IPS-NIHi11 (cell line): ENCODE measurements at places on chromosomes 3 and 15.

GRCh38 chr3:116852803-116853202 lies 143.2 kb downstream of the TUSC7 start:
- no peak for DNase-seq

DNA sequence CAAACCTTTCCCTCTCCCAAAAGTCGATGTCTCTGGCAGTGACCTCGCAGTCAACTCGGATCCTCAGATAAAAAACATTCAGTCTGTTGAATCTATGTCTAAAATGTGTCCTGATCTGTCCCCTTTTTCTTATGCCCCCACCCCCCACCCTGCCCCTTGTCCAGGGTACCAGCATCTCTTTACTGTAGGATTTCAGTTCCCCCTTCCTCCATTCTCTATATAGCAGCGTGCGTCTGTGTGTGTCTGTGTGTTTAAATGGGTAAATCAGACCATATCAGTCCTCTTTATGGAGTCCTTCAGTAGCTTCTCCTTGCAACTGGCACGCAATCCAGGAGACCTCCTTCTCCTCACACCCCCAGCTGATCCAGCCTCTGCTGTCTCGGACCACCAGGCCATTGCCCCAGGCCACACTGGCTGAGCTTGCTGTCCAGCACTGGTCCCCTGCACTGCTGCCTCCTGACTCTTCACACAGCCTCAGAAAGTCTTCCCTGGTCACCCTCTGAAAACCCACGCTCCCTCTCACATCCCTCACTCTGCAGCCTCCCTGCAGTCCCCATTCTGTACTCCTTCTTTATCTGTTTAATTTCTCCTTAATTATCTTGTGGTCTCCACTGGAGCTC lies 1.5 kb downstream of the LRRK1 start:
- no peak for DNase-seq

DNA sequence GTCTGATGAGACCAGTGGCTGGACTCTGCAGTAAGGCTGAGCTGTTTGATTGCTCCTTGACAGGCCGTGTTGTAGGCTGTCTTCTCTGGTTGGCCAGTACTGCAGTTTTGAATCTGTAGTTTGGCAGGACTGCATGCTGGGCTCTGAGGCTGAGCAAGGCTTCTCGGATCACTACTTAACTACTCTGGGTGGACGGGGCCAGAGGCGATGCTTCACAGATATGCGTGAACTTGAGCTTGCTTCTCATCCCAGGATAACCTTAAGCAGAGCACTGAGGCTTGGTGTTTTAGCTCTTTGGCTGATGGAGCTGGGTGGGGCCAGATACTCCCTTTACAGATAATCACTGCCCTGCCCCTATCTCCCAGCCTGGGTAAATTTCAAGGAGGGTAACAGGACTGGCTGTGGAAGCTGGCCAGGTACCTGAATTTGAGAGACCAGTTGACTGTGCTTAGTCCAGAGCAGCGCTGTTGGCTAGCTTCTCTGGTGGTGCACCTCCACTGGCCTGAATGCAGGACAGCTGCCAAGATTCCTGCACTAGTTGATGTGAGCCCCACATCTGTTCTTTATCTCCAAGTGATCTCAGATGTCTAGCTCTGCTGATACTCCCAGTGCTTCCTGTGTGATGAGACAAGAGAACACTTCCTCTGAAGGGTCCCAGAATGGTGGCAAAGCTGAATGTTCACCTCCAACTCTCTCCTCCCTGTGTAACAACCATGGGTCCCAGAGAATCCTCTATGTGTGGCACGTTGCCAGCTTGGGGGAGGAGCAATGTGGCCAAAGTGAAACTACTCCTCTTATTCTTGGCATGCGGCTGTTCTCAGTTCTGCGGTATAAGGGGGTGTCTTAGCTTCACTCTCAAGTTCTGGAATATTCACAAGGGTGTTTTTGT lies 37.9 kb downstream of the RPL39L start:
- peak; percentile 15 for DNase-seq

GRCh38 chr3:127825756-127826155 lies 3.4 kb upstream of the MGLL start:
- no peak for DNase-seq

DNA sequence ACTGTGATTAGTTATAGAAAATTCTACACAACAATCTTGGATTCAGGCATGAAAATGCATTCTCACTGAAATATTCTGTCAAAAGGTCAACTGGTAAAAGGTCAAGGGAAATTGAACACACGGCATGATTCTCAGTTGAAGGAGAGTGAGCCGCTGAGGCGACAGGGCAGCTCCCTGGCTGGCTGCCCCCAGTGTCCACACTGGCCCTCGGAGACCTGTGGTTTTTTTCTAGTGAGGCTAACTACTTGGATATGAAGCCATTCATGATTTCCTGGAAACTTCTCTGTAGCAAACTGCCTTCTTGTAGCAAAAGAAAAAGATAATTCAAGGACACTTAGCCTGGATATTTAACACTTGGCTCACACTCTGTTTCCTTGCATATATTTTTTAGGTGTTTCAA lies 37.2 kb downstream of the AADACL2 start:
- DNase-seq = peak; percentile 17

DNA sequence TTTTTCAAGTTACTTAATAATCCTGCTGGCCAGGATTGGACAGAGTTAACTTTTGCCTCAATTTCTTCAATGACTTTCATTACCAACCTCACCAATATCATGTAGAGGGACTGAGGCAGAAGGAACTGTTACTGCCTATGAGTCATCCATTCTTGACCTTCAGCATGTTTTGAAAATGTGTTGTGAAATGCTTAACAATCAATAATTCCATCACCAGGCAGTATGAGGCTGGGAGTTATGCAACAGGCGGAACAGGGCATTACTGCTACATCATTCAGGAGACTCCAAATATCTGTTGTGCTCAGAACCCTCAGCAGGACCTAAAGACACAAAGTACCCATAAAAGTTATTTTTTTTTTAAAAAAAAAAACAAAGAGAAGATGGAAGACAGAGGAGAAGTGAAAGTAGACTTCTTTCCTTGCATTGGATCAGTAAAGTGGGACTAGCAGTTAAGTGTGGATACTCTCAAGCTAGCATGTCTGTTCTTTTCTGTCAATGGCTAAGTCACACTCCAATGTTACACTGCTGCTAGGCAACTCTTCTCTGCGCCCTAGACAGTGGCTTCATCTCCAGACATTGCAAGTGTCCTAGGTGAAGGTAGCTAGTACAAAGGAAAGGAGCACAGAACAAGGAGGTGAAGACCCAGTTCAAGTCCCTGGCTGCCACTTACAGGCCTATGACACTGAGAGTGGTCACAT lies 184.9 kb upstream of the LPP start:
- DNase-seq = no peak

DNA sequence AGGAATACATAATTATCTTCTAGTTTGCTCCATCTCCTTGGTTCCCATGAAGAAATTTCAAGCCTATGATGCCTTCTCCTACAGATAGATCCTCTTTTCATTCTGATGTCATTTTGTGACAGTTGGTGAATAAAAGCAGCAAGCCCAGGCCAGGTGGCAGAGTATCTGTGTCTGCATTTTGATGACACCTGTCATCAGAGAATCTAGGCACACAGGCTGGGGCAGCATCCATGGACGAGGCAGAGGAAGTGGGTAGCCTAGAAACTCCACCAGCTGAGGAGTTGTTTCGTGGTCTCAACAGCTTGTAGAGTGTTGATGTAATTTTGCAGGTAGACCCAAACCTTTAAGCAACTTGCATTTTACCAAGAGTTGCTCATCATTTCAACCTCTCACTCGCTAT lies 269.8 kb downstream of the FEZF2 start:
- DNase-seq = no peak

- DNase-seq = no peak
Observed at GRCh38 chr3:162096874-162097273, 600.3 kb downstream of the OTOL1 start.

DNA sequence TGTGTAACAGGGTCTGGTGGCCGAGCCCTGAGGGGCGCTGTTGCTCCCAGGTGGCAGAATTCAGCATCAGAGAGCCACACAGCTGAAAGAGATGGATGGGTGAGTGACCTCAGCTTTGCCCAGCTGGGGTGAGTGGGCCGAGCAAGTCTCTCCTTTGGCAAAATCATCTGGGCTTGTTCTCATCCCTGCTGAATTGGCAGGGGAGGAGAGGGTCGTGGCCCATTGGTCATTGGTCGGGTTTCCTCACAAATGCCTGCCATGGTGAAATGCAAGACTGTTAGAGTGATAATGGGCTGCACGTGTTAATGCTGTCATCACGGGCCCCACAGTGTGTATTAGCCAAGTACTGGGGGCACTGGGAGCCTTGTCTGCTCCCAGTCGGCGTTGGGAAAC lies 15.9 kb downstream of the ABHD2 start:
- no peak for DNase-seq

GRCh38 chr3:39118079-39118478 lies 10.6 kb downstream of the TTC21A start:
- no peak for DNase-seq

DNA sequence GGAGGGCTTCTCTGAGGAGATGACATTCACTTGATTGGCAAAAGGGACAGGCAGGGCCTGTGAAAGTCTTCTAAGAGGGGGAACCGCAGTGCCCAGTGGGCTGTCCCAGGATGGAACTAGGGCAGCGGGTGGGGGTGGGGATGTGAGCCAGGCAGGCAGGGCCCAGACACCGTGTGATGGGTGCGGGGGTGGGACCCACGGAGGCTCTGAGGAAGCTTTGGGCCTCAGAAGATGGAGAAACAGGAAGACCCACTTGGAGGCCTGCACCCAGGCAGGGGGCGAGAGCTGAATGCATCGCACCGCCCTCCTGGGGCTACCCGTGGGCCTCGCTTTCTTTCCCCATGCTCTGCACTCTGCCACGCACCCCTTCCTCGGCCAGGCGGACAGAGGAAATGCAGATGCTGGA lies 32.9 kb upstream of the ACAD9 start:
- no peak for DNase-seq

GRCh38 chr3:71089271-71089847 lies 494.2 kb downstream of the FOXP1 start:
- DNase-seq = no peak

- no peak for DNase-seq
Observed at GRCh38 chr3:185082149-185082548, 70.7 kb downstream of the C3orf70 start.

GRCh38 chr15:76278651-76279050 lies 32.6 kb downstream of the ETFA start:
- no peak for DNase-seq

DNA sequence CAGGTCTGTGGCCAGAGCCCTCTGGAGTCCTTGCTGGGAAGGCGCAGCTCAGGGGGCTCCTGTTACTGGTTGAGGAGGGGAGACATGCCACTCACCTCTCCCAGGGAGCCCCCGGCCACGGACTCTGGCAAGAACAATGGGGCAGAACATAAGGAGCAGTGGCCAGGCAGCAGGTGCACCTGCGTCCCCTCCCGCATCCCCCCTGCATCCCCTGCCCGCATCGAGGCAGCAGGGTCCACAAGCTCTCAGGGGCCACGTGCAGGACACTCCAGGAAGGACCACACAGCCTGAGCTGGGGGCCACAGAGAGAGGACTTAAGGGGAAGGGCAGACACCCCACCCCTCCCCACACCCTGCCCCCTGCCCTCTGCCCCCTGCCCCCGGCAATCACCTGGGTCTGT lies 73.0 kb downstream of the TFRC start:
- DNase-seq = no peak

GRCh38 chr15:70906842-70907241 lies 14.2 kb downstream of the LRRC49 start:
- no peak for DNase-seq

- DNase-seq = peak; percentile 81
Observed at GRCh38 chr3:137764001-137764433, at the start of gene SOX14. Gene SOX14 (plus strand): TSS chr3:137764315. CDS start chr3:137764785, 470 bp downstream.

DNA sequence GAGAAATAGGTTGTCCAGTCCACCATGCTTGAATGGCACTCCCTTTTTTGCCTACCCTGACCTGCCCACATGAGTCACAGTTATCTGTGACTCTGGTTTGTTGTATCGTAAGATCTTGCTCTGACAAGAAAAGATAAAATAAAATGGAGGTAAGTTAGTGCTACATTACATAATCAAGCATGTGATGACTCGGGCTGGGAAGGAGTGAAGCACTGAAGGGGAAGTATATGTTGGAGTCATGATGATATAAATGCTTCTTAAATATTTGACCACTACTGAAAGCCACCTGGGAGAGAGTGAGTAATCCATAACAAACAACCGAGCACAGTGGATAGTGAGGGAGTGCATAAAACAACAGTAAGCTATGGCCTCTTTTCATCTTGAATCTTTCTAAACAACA lies 124.4 kb downstream of the SHOX2 start:
- no peak for DNase-seq

GRCh38 chr3:12659316-12660015 lies 4.5 kb downstream of the RAF1 start:
- no peak for DNase-seq

- DNase-seq = no peak
Observed at GRCh38 chr3:18868911-18869689, 279.2 kb upstream of the KCNH8 start.

- DNase-seq = no peak
Observed at GRCh38 chr3:126338790-126339288, 18.4 kb downstream of the KLF15 start.

DNA sequence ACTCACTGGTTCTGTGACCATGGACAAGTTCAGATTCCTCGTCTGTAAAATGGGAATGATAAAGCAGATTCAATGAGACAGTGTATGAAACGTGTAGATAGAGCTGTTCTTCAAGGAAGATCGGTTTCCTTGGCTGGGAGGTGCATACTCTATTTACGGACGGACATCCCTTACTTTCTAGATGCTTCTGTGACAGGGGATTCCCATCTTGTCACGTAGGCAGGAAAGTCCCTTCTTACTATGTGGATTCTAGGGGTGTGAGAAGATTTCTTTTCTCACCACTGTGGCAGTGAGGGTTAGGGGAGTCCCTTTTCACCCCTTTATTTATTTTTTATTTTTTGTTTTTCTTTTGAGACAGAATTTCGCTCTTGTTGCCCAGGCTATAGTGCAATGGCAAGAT lies 180.9 kb upstream of the TBL1XR1 start:
- no peak for DNase-seq

DNA sequence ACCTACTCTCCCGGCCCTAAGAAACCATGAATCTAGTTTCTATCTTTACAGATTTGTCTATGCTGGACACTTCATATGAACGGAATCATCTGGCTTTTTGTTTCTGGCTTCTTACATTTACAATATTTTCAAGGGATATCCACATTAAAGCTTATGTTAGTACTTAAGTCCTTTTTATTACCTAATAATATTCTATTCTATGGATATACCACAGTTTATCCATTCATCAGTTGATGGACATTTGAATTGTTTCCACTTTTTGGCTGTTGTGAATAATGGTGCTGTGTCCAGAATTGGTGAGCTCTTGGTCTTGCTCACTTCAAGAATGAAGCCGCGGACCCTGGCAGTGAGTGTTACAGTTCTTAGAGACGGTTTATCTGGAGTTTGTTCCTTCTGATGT lies 42.6 kb downstream of the ARHGAP31 start:
- no peak for DNase-seq

DNA sequence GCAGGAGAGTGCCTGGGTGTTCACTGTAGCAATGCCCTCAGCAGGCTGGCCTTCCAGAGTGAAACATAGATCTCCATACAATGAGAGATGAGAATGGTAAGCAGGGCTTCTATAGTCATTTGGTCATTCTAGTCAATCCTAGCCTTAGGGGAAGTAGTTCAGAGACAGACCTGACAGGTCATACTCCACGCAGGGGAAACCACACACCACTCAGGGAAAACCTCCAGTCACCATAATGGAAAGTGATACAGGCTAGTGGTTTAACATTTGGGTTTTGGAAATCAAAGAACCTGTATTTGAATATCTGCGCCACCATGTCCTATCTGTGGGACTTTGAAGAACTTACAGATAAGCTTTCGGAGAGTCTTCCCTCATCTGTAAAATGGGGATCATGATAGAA lies 425.7 kb upstream of the PPP2R3A start:
- DNase-seq = no peak
